Sciatic nerve (tissue), 2 donors: ENCODE measurements at places on chromosomes 16 and 17. TPM values are rescaled to one million over a fixed set of nuclear protein-coding genes. Genes with fewer than 3 reads are reported as not detected.

Gene KRT33A
- not detected for total RNA-seq

Gene HSPB9
- total RNA-seq = not detected

Gene ALOX12
- total RNA-seq = not detected

Gene TEKT1
- total RNA-seq = 0.89 TPM

Gene CDT1
- total RNA-seq = 0.76 TPM

Gene SMPD3
- 1.2 TPM for total RNA-seq

Gene CCL3
- 39.9 TPM for total RNA-seq

DNA sequence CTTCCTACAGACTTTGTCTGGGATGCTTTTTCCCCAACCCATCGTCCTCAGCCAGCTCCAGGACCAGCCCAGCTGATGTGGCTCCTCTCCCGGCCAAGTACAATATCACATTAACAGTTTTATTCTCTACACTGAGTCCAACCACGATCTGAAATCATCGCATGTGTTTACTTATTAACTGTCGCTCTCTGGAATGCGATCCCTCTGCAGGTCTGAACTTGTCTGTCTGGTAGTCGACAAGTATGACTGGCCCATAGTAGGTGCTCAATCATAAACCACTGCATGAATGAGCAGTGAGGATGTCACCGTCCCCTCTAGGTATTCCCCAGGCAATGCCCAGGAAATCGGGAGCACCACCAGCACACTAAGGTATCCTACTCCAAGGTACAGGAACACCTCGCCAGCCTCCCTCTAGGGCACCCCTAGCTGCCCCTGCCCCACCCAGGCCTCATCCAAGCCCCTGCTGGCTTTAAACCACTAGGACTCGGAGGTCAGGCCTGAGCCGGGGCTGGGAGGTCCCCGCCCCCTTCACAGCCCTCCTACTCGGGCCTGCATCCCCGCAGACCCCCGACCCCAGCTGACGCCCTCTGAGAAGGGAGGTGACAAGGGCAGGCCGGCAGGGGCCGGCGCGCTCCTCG lies 27.7 kb downstream of the RTN4RL1 start:
- DNase-seq = no peak

GRCh38 chr17:36703860-36704266 lies 102.5 kb downstream of the MRM1 start:
- DNase-seq = no peak

DNA sequence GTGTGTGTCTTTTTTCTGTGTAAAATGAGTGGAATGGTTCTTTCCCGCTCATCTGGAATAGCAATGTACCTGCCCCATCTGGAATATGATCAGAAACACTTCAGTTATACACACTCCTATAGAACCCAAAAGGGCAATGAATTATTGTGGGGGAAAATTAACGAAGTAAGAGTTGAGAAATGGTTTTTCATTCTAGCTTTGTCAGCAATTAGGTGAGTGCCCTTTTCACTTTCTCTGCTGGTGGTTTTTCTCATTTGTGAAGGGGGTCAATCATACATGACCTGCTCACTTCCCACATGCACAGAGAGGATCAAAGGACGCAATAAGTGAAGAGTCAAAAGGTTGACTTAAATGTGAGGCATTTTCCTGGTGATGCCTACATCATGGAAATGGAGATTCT lies 168.0 kb downstream of the HS3ST3B1 start:
- no peak for DNase-seq

DNA sequence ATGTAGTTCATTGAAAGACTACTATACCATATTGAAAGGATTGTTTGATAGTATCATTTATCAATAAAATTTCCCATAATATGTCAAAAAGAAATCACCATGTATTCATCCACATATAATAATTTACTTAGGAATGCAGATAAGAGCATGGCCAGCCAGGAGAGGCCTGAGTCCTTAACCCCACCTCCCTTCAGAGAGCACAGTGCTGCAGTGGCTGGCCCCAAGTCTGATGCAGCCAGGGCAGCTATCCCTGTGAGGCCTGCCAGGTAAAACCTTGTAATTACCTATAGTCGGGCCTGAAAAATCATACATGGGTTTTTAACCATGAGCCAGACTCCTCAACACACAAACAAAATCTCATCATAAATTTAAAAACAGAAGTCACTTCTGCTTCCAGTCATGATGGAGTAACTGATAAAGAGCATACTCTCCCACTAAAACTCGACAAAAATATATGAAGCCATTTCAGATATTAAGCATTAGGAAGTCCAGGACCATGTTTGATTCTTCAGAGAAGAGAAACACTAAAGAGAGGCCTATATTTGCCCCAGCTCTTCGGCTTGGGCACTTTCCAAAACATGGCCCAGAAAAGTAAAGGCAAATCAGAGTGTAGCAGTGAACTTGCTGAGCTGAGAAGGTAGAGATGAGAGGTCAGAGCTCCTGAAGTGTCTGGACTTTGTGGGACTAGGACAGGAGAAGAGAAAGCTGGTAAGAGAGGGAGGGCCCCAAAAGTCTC lies 40.9 kb upstream of the CCNF start:
- DNase-seq = no peak

- no peak for DNase-seq
Observed at GRCh38 chr16:69916462-69916861, 34.7 kb upstream of the CLEC18A start.

DNA sequence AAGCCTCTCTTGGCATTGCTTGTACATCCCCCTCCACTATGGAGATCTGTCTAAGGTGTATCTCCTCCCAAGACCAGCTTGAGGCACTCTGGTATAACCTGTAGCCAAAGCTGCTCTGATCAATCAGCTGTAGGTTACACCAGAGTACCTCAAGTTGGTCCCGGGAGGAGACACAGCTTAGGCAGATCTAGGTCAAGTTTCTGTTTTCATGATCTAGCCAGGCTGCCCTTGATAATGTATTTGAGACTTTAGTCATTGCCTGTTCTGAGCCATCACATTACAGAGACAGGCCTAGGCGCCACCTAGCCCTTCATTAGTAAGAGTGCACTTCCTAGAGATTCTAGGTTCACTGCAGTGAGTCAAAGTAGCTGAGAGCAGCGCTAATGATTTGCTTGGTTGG lies 31.4 kb downstream of the ASGR1 start:
- no peak for DNase-seq

- DNase-seq = no peak
Observed at GRCh38 chr16:23027386-23027785, 121.9 kb downstream of the USP31 start.

- DNase-seq = no peak
Observed at GRCh38 chr16:83345846-83346640, 461.7 kb upstream of the HSBP1 start.

GRCh38 chr17:58534331-58534730 lies 19.9 kb upstream of the MTMR4 start:
- DNase-seq = no peak
